Osteocyte (in vitro differentiated cells): ENCODE measurements at places on chromosomes 6 and 20. TPM values are rescaled to one million over a fixed set of nuclear protein-coding genes. Genes with fewer than 3 reads are reported as not detected.

QRSL1 gene
- 12.2 and 12.9 TPM in 2 replicates for total RNA-seq

CHD6 gene
- 45.0 and 51.4 TPM in 2 replicates for total RNA-seq

TRIM10 gene
- not detected in 2 replicates for total RNA-seq

STX11 gene
- 0.86 and 1.6 TPM in 2 replicates for total RNA-seq

ECT2L gene
- total RNA-seq, result 0.13 TPM in 1 of 2 replicates, not detected in the other

SGK2 gene
- 0.52 and 2.5 TPM in 2 replicates for total RNA-seq

SAMD5 gene
- 15.8 and 18.6 TPM in 2 replicates for total RNA-seq

NCOA3 gene
- total RNA-seq, result 75.9 and 77.5 TPM in 2 replicates

GRCh38 chr20:40688129-40689099 lies 622 bp downstream of the MAFB start:
- peak overlapping the region; percentile 92 for H3K4me3 ChIP-seq
- DNase-seq, result no peak
- peak overlapping the region; percentile 81 for H3K27ac ChIP-seq
- H3K36me3 ChIP-seq, result peaks cover 5% of the 10 kb centered on the region
- H3K4me1 ChIP-seq, result peaks cover 48% of the 10 kb centered on the region

- H3K27me3 ChIP-seq, result no peaks in the 10 kb centered on the region
- no peaks in the 10 kb centered on the region for H3K36me3 ChIP-seq
- H3K27ac ChIP-seq, result no peak overlapping the region
- H3K4me3 ChIP-seq, result no peak overlapping the region
- no peak for DNase-seq
These were observed 531.4 kb upstream of the RNF217 start for GRCh38 chr6:124430740-124431318.

DNA sequence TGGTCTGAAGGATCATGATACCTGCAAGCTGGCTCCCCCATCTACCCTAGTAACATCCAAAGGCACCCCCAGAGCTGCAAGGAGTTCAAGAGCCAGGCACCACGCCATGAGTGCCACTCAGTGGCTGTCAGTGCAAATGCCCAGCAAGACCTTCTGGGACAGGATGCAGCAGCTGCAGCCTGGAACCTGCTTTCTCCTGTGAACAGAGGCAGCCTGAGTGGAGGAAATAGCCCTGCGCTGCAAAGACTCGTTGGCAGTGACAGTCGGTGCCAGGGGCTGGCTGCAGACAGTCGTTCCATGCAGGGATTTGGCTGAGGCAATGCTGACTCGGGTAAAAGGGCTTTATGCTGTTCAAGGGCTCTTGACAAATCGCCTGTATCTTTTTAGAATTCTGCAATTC lies 15.7 kb upstream of the SSTR4 start:
- DNase-seq, result no peak
- H3K4me1 ChIP-seq, result no peaks in the 10 kb centered on the region
- H3K27me3 ChIP-seq, result no peaks in the 10 kb centered on the region
- H3K36me3 ChIP-seq, result no peaks in the 10 kb centered on the region
- H3K27ac ChIP-seq, result no peak overlapping the region

DNA sequence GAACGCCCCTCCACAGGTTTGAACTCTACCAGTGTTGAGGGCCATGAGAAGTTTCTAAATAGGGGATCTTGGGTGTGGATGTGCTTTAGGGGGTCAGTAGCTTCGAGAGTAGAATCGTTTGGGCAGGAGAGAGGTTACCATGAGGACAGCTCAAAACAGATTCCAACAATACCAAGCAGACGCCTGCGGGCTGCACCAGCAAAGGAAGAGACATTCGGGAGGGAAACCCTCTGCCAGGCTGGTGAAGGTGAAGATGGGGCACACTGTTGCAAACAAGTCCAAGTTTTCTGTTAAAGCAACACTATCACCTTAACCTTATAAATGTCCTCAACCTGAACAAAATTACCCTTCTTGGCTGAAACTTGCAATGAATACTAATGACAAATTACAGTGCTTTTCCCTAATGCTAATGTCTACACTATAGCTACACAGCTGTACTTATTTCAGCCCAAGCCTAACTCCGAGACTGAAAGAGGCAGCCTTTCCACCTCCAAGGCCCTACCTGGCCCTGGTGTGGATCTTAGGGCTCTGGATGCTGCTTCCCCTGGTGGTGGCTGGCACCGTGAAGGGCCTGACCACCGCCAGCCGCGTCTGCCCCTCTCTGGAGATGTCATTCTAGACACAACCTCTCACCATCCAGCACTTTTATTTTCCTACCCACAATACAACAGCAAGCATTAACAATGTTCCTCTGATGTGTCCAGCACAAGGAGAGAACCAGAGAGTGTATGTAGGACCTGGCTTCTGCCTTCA lies 80.1 kb downstream of the DLL1 start:
- H3K4me1 ChIP-seq, result no peaks in the 10 kb centered on the region
- DNase-seq, result peak; percentile 65
- no peak overlapping the region for H3K27ac ChIP-seq
- no peaks in the 10 kb centered on the region for H3K27me3 ChIP-seq
- H3K36me3 ChIP-seq, result no peaks in the 10 kb centered on the region

- H3K4me3 ChIP-seq, result no peak overlapping the region
- no peak for DNase-seq
- no peaks in the 10 kb centered on the region for H3K36me3 ChIP-seq
- H3K27ac ChIP-seq, result no peak overlapping the region
- H3K27me3 ChIP-seq, result peaks cover 8% of the 10 kb centered on the region
- no peaks in the 10 kb centered on the region for H3K4me1 ChIP-seq
These were observed 40.8 kb upstream of the MAN1A1 start for GRCh38 chr6:119390247-119390793.

- no peaks in the 10 kb centered on the region for H3K27me3 ChIP-seq
- DNase-seq, result no peak
- no peak overlapping the region for H3K4me3 ChIP-seq
These were observed 170.7 kb upstream of the KCNK16 start for GRCh38 chr6:39493174-39493573.

DNA sequence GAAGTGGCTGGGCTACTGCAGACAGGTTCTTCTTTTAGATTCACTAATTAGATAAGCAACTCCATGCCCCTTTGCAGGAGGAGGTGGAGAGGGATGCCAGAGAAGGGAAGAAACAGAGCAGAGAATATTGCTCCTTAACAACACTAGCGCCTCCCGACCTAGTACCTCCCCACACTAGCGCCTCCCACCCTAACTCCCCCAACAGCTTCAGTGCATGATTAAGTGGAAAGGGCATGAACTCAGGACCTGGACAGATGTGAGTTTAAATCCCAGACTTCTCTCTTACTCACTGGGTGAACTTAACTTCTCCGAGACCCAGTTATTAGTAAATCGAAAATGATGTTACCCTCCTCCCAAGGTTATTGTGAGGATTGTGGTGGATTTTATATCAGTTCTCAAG lies 25.7 kb downstream of the STX11 start:
- DNase-seq, result no peak
- H3K4me1 ChIP-seq, result no peaks in the 10 kb centered on the region
- H3K36me3 ChIP-seq, result peaks cover 1% of the 10 kb centered on the region
- H3K4me3 ChIP-seq, result no peak overlapping the region
- H3K27ac ChIP-seq, result no peak overlapping the region
- H3K27me3 ChIP-seq, result no peaks in the 10 kb centered on the region

DNA sequence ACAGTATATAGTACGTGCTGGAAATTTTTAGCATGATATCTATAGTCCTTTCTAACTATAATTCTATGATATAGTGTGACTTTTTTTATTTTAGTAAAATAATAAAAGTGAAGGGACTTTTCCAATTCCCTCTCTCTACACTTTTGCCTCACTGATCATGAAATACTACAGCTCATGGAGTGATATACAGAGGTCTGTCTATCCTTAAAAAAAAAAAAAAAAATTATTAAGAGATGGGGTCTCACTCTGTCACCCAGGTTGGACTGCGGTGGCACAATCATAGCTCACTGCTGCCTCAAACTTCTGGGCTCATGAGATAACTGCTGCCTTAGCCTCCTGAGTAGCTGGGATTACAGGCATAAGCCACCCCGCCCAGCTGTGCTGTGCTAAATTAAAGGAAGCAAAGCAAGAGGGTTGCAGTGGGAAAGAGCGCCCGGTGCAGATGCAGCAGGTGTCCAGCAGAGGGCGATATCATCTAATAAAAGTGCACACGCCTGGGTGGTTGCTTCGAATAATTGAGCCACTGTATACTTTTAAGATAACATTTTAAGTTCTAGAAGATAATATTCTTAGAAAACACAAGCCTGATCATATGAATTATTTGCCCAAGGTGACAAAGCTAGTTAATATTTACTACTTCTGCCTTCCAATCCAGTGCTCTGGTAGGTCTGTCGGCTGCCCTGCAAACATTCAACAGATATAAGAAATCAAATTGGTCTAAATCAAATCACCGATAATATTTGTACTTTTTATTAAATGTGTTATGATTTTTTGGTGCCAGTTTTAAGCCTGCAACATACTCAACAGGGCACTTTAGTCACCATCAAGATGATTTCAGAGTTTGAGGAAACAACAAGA lies 94.9 kb upstream of the NT5E start:
- DNase-seq, result peak; percentile 90
- no peaks in the 10 kb centered on the region for H3K36me3 ChIP-seq
- no peaks in the 10 kb centered on the region for H3K27me3 ChIP-seq
- H3K4me1 ChIP-seq, result peaks cover 16% of the 10 kb centered on the region

DNA sequence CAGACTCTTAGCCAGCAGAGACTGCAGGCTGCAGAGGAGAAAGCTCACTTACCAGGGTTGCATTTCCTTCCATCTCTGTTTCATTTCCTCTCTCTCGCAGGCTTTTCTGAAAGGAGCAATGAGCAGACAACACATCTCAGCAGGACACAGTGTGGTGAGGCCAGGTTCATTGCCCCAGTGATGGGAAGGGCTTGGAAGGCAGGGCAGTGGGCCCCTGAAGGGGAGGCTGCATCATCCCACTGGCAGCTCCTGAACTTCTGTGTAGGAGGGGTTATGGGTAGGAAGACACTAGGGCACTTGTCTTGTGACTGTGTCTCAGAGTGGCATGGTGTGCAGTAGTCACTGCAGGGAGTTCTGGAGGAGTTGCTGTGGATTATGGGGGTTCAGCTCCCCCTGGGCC lies 246.8 kb downstream of the QKI start:
- H3K4me3 ChIP-seq, result no peak overlapping the region
- no peaks in the 10 kb centered on the region for H3K4me1 ChIP-seq
- peaks cover 18% of the 10 kb centered on the region for H3K27me3 ChIP-seq
- H3K27ac ChIP-seq, result no peak overlapping the region
- H3K36me3 ChIP-seq, result no peaks in the 10 kb centered on the region

DNA sequence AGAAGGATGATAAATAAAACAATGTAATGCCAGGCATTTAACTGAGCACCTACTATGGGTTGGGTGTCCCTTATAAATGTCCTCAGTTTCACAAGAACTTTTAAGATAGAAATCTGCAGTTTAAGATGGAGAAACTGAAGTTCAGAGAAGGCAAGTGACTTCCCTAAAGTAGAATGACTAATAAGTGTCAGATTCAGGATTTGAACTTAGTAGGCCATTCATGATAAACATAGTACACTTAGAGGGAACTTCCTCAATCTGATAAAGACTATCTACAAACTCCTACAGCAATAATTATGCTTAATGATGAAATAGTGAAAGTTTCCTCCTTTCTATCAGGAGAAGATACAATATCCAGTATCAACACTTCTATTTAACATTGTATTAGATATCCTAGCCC lies 43.9 kb downstream of the NCR2 start:
- H3K4me3 ChIP-seq, result no peak overlapping the region
- DNase-seq, result no peak
- no peaks in the 10 kb centered on the region for H3K36me3 ChIP-seq
- H3K27ac ChIP-seq, result no peak overlapping the region
- H3K27me3 ChIP-seq, result peaks cover 83% of the 10 kb centered on the region

GRCh38 chr6:39599973-39600372 lies 125.2 kb downstream of the KIF6 start:
- peaks cover 27% of the 10 kb centered on the region for H3K4me1 ChIP-seq
- H3K36me3 ChIP-seq, result no peaks in the 10 kb centered on the region
- no peak for DNase-seq
- peak overlapping the region; percentile 73 for H3K27ac ChIP-seq
- H3K4me3 ChIP-seq, result no peak overlapping the region

DNA sequence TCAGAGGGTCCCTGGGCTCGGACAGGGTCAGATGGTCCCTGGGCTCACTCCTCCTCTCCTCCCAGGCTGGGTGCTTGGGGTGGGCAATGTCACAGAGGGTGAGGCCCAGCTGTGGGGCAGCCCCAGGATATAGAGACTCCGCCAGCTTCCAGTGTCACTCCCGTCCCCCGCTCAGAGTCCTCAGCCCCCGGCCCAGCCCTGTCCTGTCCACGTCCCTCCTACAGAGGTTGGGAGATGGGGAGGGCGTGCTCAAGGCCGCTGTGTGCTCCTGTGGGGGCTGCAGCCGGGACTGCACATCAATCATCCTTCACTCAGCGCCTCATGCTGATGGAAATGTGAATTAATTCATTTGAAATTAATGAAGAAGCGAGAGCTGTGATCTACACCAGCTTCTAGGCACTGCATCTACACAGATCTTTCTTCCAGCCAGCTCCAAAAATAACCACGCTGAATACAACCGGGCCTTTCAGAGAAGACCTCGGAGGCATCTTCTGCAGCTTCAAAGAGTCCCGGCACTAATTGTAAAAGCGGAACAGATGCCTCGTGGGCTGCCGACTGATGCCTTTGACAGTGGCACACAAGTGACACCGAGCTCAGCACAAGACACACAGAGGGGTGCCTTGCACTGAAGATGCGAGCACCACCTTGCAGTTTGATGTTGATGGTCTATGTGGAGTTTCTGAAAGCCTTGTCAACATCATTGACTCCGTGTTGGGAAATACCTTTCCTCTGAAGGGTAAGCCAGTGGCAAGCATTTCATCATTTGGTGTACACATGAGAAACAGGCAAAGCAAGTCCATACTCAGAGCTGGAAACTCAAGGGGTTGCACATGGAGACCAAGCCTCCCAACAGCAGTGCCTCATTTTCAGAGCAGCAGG lies 39.3 kb downstream of the DACT2 start:
- DNase-seq, result no peak
- H3K27ac ChIP-seq, result no peak overlapping the region
- peaks cover 48% of the 10 kb centered on the region for H3K27me3 ChIP-seq
- no peaks in the 10 kb centered on the region for H3K36me3 ChIP-seq
- H3K4me1 ChIP-seq, result peaks cover 7% of the 10 kb centered on the region

DNA sequence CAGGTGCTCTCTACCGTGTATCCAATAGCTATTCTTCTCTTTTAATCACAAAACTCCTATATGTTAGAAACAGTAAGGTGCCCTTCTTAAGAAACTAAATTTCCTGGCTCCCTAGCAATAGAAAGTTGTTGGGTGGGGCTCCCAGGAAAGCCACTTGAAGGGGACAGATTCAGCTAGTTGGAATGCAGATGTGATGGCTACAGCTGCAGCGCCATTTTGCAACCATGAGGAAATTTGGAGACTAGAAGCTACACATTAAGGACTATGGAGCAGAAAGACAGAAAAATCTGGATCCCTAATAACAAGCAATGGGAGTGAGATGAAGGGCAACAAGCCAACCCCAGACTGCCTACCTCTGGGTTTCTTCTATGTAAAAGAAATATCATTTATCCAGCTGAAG lies 108.8 kb upstream of the AFDN start:
- H3K4me3 ChIP-seq, result no peak overlapping the region
- H3K4me1 ChIP-seq, result peaks cover 10% of the 10 kb centered on the region
- peaks cover 47% of the 10 kb centered on the region for H3K27me3 ChIP-seq
- H3K27ac ChIP-seq, result no peak overlapping the region
- peaks cover 2% of the 10 kb centered on the region for H3K36me3 ChIP-seq
- DNase-seq, result no peak

GRCh38 chr6:136745300-136745699 lies 47.0 kb downstream of the MAP3K5 start:
- DNase-seq, result no peak
- no peaks in the 10 kb centered on the region for H3K27me3 ChIP-seq
- no peaks in the 10 kb centered on the region for H3K36me3 ChIP-seq
- H3K27ac ChIP-seq, result no peak overlapping the region

GRCh38 chr20:45223136-45223535 lies 2.0 kb downstream of the SEMG2 start:
- H3K27ac ChIP-seq, result no peak overlapping the region
- H3K36me3 ChIP-seq, result no peaks in the 10 kb centered on the region
- no peak overlapping the region for H3K4me3 ChIP-seq
- peaks cover 37% of the 10 kb centered on the region for H3K27me3 ChIP-seq
- no peaks in the 10 kb centered on the region for H3K4me1 ChIP-seq
